Fibroblast of villous mesenchyme (primary cell): ENCODE measurements at places on chromosomes 4 and X. TPM values are rescaled to one million over a fixed set of nuclear protein-coding genes. Genes with fewer than 3 reads are reported as not detected.

DNA sequence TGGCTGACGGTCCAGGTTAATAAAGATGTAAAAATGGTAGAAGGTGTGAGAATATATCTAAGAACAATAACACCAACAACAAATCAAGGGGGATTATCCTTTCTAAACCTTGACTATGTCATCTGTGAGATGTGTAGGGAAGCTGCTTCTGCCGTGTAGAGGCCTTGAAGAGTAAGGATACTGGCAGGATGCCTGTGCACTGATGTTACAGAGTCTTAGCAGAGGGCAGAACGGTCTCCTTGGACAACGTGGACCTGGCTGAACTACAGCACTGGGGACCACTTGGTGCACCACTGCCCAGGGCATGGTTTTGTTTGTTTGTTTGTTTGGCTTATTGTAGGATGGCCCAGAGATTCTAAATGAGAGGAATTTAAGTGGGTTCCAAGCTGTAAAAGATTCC is 33.5 kb downstream of the GPAT3 start:
- no peak for DNase-seq

GRCh38 chr4:8648816-8649630 is 56.5 kb downstream of the CPZ start:
- no peak for DNase-seq

DNA sequence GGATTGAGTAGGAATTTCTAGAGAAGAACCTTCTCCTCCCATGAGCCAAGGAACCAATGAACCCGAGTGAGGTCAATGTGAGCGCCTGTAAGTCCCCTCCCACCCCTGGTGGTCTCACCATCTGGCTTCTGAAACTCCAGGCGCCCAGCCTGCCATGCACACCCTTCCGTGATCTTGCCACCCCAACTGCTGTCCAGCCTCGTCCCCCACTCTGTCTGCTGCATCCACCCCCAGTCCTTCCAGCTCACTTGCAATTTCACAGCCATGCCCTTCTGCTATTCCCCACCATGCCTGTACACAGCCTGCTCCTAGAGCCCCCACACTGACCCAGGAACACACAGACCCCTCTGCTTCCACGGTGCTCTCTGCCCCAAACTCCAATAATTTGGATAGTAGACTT is 323.7 kb downstream of the STK32B start:
- DNase-seq: no peak

DNA sequence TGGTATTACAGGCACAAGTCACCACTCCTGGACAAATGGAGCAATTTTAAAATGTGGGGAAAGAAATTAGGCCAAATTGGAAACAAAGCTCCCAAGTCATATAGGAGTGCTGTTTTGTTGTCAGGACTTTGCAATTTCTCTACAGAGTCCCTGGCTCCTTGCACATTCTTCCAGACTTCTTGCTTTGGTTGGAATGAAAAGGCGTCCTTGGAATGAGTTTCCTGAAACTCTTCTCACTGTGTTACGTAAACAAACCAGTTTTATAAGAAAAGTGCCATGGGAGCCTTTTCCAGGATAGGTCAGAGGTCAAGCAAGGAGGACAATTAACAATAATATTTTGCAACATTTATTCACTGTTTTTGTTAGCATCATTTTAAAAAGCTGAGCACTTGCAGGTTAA is 32.4 kb upstream of the KIT start:
- DNase-seq: peak; percentile 30

DNA sequence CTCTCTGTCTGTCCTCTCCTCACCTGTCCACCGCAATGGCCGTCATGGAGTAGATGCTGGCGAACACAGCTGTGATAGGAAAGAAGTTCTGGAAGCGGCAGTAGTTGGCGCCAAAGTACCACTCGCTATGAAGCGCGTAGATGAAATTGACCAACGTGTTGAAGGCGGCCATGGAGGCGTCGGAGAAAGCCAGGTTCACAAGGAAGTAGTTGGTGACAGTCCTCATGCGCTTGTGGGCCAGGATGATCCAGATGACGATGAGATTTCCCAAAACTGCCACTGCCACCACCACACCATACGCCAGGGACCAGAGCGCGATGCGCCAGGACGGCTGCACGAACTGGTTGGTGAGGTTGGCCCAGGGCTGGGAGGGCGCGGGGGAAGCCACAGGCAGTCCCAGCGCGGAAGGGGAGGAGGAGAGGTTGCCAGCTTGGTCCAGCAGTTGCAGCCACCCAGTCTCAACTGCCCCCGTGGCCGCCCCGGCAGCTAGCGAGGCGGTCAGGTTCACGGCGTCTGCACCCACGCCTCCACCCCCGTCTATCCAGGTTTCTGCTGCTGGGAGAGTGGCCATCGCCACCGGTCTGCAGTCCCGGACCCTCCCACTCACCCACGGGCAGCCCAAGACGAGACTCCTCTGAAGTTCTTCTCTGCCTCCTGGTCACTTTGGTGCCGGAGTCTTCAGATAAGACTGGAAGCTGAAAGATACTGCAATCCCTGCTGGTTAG is 518 bp downstream of the TACR3 start:
- DNase-seq: no peak

DNA sequence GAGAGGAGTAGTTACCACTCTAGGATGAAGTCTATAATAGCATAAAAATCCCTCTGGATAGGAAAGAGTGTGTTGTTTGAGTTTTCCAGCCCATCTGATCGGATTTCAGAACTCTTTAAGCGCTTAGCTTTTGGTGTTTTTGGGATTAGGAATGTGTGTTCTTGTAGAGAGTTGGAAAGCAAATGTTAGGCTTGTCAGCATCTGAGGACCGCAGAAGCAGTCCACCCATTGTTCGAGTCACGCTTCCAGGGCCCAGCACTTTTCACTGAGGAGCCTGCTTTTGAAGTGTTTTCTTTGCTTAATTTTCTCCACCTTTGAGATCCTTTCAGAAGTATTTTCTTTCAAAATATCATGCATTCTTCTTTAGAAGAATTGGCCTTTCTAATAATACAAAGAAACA is 306.2 kb downstream of the TENM3 start:
- DNase-seq: no peak

- DNase-seq: peak; percentile 70
Observed at GRCh38 chr4:122588453-122589238, 32.2 kb downstream of the IL21 start.

DNA sequence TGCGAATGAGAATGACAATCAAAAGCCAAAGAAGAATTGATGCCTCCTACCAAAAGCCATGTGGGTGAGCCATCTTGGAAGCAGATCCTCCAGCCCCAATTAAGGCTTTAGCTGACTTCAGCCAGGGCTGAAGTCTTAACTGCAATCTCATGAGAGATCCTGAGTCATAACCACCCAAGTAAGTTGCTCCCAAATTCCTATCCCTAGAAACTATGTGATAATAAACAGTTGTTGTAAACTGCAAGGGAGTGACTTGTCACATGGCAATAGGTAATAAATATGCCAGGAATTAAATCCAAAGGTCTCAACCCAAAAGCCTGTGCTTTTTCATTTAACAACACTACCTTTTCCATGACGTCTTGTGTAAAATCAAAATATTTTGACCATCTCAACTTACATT is 154.2 kb upstream of the TBL1X start:
- DNase-seq: peak; percentile 84

GRCh38 chr4:2009651-2010233 is 968 bp upstream of the NELFA start:
- DNase-seq: peak; percentile 54

DNA sequence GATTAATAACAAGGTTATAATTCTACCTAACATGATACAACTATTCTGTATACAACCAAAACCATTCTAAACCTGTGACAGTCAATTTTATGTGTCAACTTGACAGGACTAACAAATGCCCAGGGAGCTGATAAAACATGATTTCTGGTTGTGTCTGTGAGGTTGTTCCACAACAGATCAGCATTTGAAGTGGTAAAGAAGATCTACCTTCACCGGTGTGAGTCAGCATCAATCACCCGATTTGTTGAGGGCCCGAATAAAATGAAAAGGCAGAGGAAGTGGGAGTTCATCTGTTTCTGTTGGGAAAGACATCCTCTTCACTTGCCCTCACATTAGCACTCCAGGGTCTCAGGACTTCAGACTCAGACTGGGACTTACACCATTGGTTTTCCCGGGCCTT is 187.9 kb downstream of the MAB21L2 start:
- DNase-seq: no peak

Gene SYTL5
- total RNA-seq: 10.4 and 21.9 TPM in 2 replicates

DNA sequence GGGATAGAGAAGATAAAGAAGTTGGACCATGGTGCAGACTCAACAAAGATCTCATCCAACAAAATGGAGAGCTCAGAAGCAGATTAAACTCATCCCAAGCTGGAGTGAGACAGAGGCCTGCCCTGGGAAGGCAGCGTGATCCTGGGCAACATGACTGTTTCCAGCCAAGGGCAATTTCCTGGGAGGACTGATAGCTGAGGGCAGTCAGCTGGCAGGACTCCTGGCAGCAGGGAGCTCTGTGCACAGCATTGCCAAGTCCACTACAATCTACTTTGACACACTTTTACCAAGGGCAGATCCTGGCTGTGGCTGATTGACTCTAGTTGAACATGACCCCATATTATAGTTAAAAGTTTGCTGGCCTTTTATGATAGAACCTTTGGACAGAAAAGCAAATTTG is 357.3 kb upstream of the RASGEF1B start:
- no peak for DNase-seq

DNA sequence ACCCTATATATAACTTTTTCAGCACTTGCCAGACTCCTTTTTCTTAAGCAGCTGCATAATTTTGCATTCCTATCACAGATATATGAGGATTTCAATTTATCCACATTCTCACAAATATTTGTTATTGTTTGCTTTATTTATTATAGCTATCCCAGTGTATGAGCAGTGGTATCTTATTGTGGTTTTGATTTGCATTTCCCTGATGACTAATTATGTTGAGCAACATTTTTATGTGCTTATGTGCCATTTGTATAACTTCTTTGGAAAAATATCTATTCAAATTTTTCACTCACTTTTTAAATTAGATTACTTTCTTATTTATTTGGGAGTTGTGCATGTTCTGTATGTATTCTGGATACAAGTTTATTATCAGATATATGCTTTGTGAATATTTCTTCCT is 361.9 kb downstream of the KCTD8 start:
- DNase-seq: peak; percentile 46

Gene PITX2
- total RNA-seq: 7.8 and 25.4 TPM in 2 replicates

GRCh38 chr4:40672528-40673522 is 43.2 kb upstream of the RBM47 start:
- DNase-seq: peak; percentile 99

- no peak for DNase-seq
Observed at GRCh38 chrX:4588893-4589292, 875.4 kb upstream of the PRKX start.

- DNase-seq: no peak
Observed at GRCh38 chr4:183691006-183691405, 31.9 kb downstream of the TRAPPC11 start.

GRCh38 chr4:7037425-7037824 is 5.7 kb upstream of the TADA2B start:
- DNase-seq: no peak

DNA sequence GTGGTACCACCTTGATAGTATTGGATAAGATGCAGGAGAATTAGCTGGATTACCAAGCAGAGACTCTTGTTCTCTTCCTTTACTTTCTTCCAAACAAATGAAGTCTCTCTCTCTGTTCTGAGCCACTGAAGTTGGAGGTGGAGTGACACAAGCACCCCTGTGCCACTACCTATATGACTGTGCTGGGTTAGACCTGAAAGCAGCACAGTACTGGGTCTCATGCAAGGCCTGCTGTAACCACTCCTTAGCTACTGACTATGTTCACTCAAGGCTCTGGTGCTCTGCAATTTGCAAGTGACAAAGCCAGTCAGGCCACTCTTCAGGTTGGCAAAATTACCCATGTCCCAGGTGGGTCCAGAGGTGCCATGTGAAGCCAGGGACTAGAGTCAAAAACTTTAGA is 389.6 kb upstream of the MAOA start:
- DNase-seq: no peak

Gene LRP2BP
- 0.32 and 1.3 TPM in 2 replicates for total RNA-seq

DNA sequence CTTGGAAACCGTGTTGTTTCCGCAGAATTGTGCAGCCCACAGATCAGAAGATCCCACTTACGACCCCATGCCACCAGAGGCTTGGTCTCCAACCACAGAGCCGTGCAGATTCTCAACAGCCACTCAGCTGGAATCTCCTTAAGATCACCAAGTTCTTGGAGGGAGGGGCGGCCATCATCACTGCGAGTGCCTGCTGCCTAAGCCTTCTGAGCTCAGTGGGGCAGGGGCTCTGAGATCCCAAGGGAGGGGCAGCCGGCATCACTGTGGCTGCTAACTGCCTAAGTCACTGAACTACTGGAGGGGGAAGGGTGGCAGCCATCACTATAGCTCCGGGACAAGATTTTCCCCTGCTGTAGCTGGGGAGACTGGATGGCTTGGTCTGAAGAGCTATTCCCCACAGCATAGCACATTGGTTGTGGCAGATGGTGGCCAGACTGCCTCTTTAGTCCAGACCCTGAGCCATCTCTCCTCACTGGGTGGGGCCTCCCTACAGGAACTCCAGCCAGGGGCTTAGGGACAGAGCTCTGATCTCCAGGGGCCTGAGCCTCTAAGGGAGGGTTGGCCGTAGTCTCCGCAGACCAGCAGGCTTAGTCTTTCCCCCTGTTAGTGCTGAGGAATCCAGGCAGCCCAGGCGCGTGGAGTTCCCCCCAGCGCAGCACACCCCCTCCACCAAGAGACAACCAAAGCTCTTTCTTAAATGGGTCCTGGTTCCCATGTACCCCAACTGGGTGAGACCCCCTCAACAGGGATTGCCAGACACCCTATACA is 1483.9 kb downstream of the ADGRL3 start:
- no peak for DNase-seq

DNA sequence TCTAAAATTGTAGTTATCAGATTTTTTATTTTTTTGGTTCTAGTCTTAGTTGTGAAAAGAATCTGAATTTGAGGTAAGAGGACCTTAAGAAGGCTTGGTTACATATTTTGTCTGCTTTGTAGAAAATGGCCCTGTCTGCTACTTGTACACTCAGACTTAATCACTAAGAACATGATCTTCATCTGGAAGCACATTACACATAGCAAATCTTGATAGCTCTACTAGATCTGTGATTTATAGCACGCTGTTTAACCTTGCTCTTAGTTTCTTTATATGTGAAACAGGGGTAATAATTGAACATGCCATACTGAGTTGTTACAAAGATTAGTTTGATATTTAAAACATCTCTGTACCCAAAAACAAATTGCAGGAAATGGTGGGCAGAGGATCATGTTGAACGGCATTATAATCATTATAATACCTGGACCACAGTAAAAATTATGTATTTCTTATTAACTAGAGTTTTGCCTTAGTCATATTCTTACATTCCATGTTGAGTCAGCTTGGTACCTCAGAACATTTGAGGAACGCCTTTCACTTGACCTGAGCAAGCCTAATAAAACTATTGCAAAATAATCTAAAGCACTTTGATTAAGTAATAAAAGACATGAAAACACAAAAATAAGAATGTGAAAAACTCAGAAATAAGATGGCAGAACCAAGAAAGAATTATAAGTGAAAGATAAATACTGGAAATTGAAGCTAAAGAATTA is 738.0 kb upstream of the AADAT start:
- no peak for DNase-seq

GRCh38 chrX:49992853-49993252 is 70.5 kb downstream of the CLCN5 start:
- DNase-seq: no peak

Gene ZNF157
- under 0.01 TPM in 2 replicates for total RNA-seq

- DNase-seq: peak; percentile 53
Observed at GRCh38 chrX:47143894-47144625, 442 bp downstream of the NDUFB11 start.

- DNase-seq: no peak
Observed at GRCh38 chrX:675955-676295, 45.3 kb downstream of the SHOX start.
